ENCODE measurements at places on chromosomes 3 and 15.

DNA sequence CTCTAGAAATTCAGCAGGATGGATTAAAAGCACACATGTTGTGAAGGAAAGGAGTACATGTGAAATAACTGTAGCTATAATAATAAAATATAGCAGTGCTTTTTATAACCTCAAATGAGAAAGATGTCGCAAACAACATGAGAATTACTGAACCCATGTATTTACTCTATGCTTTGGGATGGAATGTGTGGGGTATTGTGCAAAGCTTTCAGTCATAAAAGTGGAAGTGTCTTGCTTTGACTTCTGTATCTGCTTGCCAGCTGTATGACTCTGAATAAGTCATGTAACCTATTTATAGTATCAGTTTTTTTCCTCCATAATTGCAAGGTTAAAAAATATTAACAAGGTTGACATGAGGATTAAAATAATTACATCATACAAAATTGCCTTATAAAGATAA is 519.3 kb upstream of the CADM2 start:
- no peak for DNase-seq

GRCh38 chr3:17055374-17056276 is 170.9 kb downstream of the PLCL2 start:
- no peak for DNase-seq

- no peak for DNase-seq
Observed at GRCh38 chr3:88807491-88808105, 299.8 kb upstream of the EPHA3 start.

- DNase-seq = no peak
Observed at GRCh38 chr3:54296531-54296930, 174.2 kb downstream of the CACNA2D3 start.

- no peak for DNase-seq
Observed at GRCh38 chr3:193078996-193079753, 161.5 kb upstream of the MB21D2 start.

DNA sequence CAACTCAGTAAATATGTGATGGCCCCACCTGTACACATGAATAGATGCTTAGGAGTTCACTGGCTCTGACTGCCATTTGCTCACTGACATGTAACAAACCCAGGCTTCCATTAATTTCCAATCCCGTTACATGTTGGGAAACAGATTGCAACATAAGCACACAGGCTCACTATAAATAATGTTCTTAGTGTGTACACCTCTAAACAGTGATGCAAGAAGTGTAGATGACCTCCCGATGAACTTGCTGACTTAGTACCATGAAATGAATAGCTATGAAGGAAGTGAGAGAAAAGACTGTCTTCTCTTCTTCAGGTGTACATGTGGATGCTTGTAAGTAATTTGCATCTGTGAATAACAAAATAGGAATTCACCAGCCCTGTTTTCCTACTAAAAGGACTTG is 21.4 kb upstream of the FSIP1 start:
- DNase-seq = no peak

DNA sequence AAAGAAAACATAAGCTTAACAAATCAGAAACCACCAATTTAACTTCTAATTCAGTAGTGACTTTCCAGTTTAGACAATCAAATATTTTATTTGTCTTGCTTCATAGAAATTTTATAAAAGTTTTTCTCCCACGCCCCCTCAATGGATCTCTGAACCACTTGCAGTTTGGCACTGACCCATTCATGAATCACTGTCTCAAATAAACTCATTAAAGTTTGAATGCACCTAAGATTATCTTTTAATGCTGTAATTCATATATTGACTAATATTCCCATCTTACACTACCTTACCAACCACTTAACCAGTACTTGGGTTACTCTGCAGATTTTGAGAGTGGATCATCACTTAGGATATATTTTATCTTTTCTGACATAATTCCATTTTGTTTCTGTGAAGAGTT is 880.2 kb downstream of the OTOL1 start:
- no peak for DNase-seq

DNA sequence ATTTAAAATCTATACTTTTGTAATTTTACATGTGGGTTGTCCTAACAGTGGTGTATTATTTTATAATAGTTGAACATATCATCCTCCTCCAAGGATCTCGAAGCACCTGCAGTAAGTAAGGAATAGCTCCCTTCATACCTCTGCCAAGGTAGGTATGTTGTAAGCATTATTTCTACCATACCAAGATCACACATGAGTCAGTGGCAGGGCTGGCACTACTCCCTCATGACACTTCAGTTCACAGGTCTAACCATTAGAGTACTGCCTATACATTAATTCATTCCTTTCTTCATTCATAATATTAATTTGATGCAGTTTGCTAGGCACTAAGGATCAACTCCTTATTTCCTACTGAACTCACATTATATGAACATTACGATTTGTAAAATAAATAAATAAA is 11.9 kb upstream of the LEKR1 start:
- no peak for DNase-seq

GRCh38 chr3:60056404-60056803 is 1006.6 kb upstream of the CFAP20DC start:
- DNase-seq = no peak

Measured in breast epithelium (tissue), 4 donors.